CD4-positive, alpha-beta T cell treated with Interleukin-4 for 1 hour (primary cell): ENCODE measurements at places on chromosomes 3 and 15.

GRCh38 chr3:135141672-135142071, 346.6 kb downstream of the EPHB1 start:
- no peak for DNase-seq

GRCh38 chr3:136908297-136908696, 46.3 kb downstream of the NCK1 start:
- DNase-seq: no peak

GRCh38 chr3:64224826-64225610, at the start of gene PRICKLE2:
PRICKLE2 (minus strand) TSS chr3:64225466; CDS start chr3:64198927, 26,539 bp downstream.
- DNase-seq: peak; percentile 35

GRCh38 chr15:67125589-67126502, 60.4 kb downstream of the SMAD3 start:
- DNase-seq: no peak

DNA sequence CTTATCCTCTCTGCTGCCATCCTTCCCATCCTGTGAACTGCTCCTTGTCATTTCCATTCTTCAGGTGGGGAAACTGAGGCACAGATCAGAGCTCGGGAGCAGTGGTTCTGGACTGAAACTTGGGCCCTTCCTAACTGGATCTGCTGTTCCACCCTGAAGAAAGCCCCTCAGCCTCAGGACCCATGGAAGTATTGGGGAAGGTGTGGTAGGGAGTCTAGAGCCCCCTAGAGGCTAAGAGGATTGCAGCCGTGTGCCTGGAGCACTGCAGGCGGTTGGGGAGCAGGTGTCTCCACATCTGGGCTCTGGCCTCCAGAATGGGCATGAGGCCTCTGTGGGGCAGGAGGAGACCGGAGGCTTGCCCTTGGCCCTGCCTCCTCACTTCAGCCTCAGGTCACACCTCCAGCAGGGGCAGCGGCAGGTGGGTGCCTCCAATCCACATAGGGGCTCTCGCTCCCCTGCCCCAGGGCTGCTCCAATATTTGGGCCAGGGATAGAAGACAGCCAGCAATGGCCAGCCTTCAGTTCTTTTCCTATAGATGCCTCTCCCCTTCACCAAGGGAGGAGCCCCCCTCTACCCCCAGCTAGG, 28.1 kb downstream of the DNAJB8 start:
- no peak for DNase-seq

DNA sequence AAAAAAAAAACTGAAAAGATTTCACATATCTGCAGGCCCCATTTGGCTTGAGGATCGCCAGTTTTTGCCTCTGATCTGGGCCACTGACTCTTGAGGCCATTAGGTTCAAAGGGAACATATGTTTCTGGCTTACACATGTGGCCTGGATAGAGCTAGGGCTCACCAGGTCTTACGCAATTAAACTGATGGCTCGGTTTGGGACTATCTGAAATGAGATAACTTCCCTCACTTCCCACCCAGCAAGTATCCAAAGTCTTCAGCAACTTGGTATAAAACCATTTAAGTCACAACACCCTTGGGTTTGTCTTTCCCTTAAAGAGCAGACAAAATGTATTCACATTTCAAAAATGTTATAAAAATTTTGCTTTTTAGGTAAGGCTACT, 36.3 kb downstream of the LRIG1 start:
- no peak for DNase-seq

DNA sequence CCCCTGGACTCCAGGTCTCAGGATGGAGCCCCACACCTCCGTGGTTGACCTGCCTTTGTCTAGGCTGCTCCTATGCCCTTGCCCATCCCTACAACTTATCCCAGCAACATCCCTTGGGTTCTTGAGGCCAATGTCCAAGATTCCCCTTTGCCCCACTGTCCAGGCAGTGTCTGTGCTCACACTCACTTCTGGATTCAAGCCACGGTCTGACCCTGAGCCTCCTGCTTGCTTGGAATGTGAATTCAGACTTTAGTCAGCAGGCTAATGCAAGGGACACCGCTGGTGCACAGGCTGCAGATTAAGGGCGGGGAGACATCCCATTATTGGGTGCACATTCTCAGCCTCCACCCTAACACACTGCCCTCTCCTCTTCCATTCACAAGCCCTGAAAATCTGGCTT, 154.1 kb downstream of the WNT5A start:
- DNase-seq: no peak

GRCh38 chr15:90001683-90002427, 731 bp downstream of the ZNF710 start:
- peak; percentile 62 for DNase-seq

GRCh38 chr15:35218215-35218614, 133.1 kb upstream of the NANOGP8 start:
- no peak for DNase-seq

DNA sequence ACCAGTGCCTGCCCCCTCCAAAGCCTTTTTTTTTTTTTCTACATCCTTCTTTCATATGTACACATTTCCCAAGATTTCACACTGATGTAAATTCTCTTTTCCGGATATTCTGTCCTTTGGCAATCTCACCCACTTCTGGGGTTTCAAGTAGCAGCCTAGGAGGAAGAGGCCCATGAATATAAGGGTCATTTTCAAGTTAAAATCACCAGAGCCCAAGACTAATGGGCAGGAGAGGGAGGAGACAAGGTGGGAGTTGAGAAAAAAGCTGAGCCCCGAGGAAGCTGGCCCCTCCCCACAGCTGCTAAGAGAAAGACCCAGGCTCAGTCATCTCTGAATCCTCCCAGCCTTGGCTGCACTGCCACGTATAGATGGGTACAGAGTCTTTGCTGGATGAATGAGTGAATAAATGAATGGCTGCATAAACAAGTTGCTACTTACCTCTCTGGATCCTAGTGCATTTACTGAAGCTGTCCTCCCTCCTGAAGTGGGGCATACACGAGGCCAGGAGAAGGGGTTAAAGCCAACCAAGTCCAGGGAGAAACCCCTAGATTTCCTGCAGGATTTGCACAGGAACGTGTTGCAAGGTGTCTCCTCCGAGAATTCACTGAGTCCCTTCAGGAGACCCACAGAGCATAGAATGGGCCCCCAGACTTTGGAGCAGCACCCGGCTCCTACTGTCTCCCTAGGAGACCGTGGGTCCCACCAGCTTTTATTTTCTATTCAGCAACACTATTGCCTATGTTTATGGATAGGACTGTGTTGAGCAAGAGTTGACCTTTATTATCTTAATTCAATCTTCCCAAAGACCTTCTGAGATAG, 100.8 kb upstream of the LIPC start:
- DNase-seq: no peak

DNA sequence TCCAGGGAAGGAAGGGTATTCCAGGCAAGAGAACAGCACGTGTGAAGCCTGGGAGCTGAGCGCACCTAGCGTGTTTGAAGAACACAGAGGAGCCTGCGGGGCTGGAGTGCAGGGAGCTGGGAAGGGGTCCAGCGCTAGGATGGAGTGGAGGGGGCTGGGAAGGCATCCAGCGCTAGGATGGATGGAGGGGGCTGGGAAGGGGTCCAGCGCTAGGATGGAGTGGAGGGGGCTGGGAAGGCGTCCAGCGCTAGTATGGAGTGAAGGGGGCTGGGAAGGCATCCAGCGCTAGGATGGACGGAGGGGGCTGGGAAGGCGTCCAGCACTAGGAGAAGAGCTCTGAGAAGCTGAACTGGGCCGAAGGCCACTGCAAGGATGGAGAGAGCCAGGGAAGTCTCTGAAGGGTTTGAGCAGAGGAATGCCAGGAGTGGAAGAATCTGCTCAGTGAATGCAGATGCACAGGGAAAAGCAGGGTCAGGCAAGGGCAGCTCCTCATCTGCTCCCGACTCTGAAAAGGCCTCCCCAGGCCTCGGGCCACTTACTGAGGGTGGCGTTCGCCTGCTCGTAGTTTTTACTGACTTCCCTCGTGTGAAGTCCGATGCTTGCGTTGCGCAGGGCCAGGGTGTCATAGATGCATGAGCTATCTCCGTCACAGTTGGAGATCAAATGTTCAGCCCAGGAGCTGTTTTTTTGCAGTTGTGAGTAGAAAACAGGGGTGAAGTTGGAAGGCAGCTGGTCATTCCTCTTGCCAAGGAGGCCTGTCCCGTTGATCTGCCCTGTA, 39.8 kb downstream of the MUC20 start:
- no peak for DNase-seq

- no peak for DNase-seq
Observed at GRCh38 chr3:194224471-194225417, 88.8 kb downstream of the HES1 start.

- no peak for DNase-seq
Observed at GRCh38 chr15:57308170-57308545, 68.1 kb upstream of the CGNL1 start.

DNA sequence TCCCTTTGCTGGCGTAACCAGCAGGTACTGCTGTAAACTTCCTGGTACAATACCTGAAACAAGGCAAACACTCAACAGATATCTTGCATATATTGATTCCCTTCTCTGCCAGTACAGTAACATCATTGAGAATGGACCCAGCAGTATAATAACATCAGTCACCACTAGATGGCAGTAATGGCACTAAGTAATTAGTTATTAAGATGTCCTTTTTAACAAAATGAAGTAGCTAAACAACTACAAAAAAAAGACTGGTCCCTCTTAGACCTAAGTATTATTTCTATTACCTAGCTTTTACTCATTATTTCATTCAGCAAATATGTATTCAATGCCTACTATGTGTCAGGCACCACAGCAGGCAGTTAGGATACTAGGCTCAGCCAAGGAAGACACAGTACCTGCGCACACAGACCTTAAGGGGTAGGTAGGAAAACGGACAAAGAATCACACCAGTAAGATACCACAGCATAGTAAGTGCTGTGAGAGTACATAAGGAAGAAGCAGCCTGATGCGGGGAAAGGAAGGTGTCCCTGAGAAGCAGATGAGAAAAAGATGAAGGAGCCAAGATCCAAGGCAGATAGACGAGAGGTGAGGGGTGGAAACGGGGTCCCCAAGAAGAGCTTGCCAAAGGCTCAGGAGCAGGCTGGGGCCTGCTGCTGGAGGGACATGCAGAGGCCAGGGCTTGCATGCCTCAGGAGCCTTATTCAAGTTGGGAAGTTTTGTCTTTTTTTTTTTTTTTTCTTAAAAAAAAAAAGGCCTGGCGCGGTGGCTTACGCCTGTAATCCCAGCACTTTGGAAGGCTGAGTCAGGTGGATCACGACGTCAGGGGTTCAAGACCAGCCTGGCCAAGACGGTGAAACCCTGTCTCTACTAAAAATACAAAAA, 102.7 kb upstream of the CHD2 start:
- DNase-seq: no peak

- DNase-seq: no peak
Observed at GRCh38 chr3:3851621-3852323, 52.5 kb downstream of the LRRN1 start.
